ENCODE measurements at places on chromosomes 11 and 22.

- no peak for DNase-seq
These were observed 77.9 kb downstream of the KCNQ1 start for GRCh38 chr11:2522631-2523255.

GRCh38 chr11:72524711-72525110 is 90.4 kb upstream of the CLPB start:
- DNase-seq = peak; percentile 58

GRCh38 chr11:41613326-41613725 is 153.9 kb upstream of the LRRC4C start:
- no peak for DNase-seq

- no peak for DNase-seq
These were observed 11.5 kb upstream of the GRK2 start for GRCh38 chr11:67254798-67255197.

DNA sequence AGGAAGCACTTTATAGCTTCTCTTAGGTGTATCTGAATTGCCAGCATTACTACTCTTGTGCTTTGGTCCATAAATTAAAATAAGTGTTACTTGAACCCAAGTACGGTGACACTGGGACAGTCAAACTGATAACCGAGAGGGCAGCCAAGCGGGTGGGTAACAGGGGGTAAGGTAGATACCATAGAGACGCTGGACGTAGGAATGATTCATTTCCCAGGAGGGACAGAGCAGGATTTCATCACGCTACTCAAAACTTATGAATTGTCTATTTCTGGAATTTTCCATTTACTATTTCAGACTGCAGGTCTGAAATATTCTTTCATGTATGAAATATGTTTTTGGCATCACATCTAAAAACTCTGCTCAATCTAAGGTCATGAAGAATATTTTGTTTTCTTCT is 14.8 kb upstream of the SPATA19 start:
- no peak for DNase-seq

Data from EL (cell line).